ENCODE measurements at places on chromosomes 3 and 15.

- DNase-seq, result no peak
Observed at GRCh38 chr3:184261854-184262763, 756 bp upstream of the CAMK2N2 start.

- DNase-seq, result no peak
Observed at GRCh38 chr3:98613616-98614015, 20.2 kb upstream of the CPOX start.

- DNase-seq, result no peak
Observed at GRCh38 chr3:34237946-34238345, 439.5 kb downstream of the PDCD6IP start.

DNA sequence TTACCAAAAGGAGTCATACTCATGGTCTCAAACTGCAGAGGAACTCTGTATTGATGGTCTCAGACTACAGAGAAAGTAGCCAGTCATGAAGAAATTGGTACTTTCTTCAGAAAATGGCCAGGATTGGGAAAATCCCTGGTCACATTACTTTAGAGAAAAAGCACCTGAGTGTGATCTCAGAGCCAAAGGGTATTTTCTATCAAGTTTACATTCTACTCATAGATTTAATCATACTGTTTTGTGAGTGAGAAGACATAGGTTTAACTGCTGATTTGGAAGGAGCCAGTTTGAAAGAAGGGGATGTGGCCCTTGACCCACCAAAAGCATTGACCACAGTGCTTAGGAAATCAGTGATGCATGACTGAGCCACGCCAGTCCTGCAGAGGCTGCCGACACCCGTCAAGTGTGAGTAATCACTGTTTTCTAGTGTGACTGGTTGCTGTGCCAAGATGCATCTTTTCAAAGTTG, 203.6 kb downstream of the AKAP13 start:
- DNase-seq, result no peak

- DNase-seq, result no peak
Observed at GRCh38 chr3:98553753-98554152, 22.0 kb downstream of the GPR15 start.

GRCh38 chr3:30843877-30844276, 50.6 kb downstream of the GADL1 start:
- DNase-seq, result no peak

GRCh38 chr3:100777271-100777670, 68.0 kb downstream of the TFG start:
- DNase-seq, result no peak

- DNase-seq, result no peak
Observed at GRCh38 chr15:57680021-57680420, 26.5 kb upstream of the POLR2M start.

DNA sequence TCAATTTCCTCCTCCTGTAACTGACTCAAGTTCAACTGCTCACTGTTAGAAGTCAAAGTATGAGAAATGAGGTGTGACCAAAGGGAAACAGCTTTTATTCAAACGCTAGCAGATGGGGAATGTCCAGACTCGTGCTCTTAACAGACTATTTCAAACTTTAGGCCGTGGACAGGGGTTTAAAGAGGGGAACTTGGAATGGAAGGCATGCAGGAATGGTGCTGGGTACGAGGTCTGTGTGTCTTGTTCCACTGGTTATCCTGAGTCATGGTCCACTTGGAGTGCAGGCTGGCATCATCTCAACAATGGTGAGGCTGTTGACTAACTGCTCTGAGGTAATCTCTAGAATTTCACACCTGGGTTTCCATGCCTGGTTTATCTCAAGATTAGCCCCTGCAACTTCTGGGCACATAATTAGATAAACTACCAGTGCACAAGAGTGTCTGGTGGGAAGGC, 22.9 kb upstream of the DNAAF4 start:
- DNase-seq, result no peak

- DNase-seq, result no peak
Observed at GRCh38 chr3:28386049-28386448, 37.4 kb upstream of the AZI2 start.

- no peak for DNase-seq
Observed at GRCh38 chr3:9791127-9791526, 1.1 kb downstream of the TADA3 start.

DNA sequence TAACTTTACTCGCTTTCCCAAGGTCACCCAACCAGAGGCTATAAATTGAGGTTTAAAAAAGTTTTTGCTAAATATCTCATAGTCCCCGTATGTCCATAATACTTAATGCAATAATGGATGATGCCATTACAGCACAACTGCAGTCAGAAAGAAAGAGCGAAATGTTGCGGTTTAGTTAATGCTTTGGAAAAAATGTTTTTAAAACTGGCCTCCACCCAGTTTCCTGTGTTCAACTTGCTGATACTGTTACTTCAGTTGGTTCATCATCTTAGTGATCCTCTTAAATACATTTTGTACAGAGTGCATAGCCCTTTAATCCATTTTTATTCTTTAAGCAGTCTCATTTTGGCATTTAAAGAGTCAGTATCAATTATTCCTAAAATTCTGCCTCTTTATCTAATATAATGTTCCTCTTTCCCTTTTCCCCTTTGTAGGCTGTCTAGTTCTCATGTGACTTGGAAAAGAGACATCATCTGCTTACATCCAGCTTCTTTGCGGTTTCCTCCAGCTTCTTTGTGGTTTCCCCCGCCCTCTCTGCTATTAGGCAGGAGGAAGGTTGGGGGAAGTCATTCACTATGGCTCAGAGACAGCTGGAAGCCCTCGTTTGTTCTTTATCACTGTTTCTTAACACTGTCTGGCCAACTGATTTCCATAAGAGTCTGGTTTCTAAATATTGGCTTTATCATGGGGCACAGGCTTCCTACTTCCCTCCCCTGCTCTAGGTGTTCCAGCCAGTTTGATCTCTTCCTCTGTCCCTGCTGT, 154.3 kb downstream of the GOLIM4 start:
- no peak for DNase-seq

DNA sequence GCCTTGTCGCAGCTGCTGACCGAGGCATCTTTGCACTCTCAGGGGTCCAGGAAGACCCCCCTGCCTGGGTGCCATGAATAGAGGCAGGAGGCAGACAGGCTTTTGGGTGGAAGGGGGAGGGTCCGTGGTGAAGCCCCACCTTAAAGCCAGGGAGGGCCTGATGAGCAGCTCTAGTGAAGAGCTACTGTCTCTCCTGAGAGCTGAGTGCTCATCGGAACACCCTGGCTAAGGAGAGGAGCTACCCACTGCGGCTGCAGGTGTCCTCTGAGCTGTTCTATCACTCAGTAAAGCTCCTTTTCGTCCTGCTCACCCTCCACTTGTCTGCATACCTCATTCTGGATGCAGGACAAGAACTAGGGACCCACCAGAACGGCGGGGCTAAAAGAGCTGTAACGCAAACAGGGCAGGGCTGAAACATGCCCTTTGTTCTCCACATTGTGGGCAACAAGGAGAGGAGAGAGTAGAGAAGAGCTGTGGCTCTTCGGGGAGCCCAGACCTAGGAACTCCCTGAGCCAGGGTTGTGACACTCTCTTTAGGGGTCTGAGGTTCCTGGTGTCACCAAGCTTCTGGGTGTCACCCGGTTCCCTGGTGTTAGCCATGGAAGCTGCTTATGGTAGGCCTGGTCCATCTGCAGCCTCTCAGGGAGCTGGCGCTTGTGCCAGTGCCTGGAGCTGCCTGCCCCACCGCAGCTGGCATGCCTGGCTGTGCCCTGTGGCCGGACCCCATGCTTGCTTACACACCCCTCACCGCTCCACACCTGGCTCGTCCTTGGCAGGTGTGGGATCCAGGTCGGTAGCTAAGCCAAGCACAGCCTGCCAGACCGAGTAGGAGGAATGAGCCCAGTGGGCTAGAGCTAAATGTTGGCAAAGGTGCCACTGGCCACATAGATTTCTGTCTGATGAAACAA, 26.2 kb upstream of the TFG start:
- no peak for DNase-seq

GRCh38 chr3:126918355-126918821, 64.5 kb upstream of the PLXNA1 start:
- no peak for DNase-seq

- DNase-seq, result no peak
Observed at GRCh38 chr3:41317298-41317697, 118.0 kb downstream of the CTNNB1 start.

- DNase-seq, result no peak
Observed at GRCh38 chr15:48556159-48556897, 89.2 kb downstream of the FBN1 start.

- DNase-seq, result no peak
Observed at GRCh38 chr15:91599261-91599660, 254.2 kb upstream of the SLCO3A1 start.

- no peak for DNase-seq
Observed at GRCh38 chr3:114452256-114452655, 158.4 kb downstream of the TIGIT start.

- DNase-seq, result no peak
Observed at GRCh38 chr3:184676927-184677326, 34.9 kb downstream of the MAGEF1 start.
